Spleen (tissue), 13 donors: ENCODE measurements at places on chromosomes 13 and 19. TPM values are rescaled to one million over a fixed set of nuclear protein-coding genes. Genes with fewer than 3 reads are reported as not detected.
A peak's percentile ranks its signal among the peaks of the same experiment; 100 is the strongest.

Gene LILRA5
- 94.3 TPM for total RNA-seq

Gene TMEM145
- total RNA-seq: 0.73 TPM

Gene COL4A2
- total RNA-seq: 712 TPM

DNA sequence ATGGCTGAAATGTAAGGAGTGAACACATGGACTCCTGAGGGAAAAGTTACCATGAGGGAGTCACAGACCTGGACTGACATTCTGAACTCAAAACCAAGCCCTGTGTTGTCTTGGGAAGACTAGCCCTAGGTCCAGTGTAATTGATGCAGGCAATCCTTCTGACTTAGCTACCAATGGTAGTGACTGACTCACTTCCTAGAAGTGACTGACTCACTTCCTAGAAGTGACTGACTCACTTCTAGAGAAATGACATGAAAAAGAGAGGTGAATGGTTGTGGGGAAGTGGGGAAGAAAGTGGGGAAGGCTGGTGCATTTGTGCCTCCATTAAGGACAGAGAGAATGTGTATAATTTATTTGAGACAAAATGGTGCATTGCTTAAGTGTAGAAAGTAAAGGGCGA is 49.9 kb downstream of the EDNRB start:
- DNase-seq: no peak

DNA sequence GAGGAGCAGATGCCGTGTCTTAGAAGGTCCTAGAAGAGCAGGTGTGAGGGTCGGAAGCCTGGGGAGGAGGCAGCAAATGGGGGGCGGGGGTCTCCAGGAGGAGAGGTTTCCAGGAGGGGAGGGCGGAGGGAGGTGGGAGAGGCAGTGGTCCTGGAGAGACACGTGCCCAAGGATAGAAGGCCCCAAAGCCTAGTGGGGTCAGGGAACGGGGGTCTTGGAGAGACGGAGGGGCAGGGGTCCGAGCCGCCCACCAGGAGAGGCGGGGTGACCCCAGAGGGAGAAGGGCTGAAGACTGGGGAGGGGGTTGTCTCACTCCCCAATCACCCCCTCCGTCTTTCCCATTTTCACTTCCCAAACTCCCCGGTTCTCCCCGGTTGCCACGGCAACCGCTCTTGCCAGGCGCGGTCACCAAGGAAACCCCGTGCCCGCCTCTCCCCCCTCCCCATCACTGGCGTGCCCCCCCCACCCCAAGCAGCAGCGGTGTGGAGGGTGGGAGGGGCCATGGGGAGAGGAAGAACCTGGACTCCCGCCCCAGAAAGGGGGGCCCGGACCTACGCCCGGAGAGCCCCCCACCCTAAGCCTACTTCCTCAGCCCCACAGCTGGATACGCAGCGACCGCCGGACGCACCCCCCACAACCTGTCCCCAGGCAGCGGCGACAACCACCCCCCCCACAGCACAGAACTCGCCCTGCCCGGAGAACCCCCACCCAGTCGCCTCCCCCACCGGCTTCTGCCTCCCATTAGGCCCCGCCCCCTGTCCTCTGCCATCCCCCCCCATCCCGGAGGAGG is 988 bp downstream of the LRRC4B start:
- DNase-seq: no peak

- no peak for DNase-seq
These were observed 9.0 kb upstream of the USP29 start for GRCh38 chr19:57110592-57111328.

GRCh38 chr19:9620842-9621155 is 233 bp downstream of the ZNF561 start:
- DNase-seq: no peak

DNA sequence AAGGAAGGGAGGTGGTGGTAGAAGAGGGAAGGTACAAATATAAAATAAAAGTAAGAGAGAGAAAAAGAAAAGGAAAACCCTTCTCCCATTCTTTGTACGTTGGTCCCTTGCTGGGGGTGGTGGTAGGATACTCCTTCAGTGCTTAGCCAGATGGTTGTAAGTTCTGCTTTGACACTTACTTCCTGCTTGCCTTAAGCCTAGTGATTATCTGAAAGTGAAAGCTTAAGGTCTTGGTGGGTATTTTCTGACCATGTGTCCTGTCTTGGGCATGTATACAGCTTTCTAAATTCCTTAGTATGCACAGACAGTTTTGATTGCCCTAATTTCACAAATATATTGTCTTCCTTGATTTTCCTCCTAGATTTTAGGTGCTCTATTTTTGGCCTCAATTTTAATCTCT is 314.8 kb downstream of the PCDH17 start:
- DNase-seq: no peak

DNA sequence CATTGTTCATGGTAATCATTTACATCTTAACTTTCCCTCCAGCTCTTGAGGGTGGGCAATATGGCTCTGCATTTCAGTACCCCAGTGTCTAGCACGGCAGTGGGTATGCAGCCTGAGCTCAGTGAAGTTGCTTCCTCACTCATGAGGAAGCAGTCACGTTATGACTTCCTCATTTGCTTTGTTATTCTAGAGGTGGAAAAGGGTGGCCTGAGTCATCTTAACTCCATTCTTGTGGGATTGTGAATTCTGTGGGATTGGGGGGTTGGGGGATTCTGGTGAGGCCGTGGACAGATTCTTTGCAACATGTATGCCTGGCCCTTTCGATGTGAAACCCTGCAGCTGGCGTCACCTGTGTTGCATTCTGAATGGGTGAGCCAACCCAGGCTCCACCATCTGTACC is 406.7 kb upstream of the ZNF507 start:
- no peak for DNase-seq

GRCh38 chr19:50332244-50333038 is 3.3 kb upstream of the KCNC3 start:
- peak; percentile 71 for DNase-seq
